CD4-positive, alpha-beta T cell treated with Interferon alpha-2 for 1 hour (primary cell): ENCODE measurements at places on chromosomes 5 and 9.

DNA sequence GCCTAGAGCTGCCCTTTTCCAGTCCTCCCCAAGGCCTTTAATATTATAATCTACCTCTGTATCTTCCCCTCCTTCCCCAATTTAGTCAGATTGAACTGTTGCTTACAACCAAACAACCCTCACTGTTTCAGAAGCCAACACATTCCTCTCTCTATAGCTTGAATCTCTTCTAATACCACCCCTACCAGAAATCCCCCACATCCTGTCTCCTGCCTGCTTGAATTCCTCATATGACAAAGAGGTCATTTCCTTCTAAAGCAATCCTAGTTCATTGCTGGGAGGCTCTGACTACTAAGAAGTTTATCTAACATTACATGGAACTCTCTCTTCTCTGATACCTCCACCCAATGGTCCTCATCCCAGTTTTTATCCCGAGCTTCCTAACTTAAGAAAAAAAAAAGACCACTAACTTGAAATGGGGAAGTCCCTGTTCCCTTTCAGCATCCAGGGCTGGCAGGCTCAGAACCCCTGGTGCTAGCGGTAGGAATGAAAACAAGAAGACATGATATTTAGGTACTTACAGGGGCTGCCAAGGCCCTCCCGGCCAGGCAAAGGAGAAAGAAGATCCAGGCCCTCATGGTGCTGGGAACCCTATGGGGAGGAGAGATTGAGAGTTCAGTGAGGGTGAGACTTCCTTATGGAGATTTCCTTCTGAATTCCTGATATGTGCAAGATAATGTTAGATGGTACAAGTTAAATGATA is 11.0 kb downstream of the SPARC start:
- DNase-seq, result no peak

DNA sequence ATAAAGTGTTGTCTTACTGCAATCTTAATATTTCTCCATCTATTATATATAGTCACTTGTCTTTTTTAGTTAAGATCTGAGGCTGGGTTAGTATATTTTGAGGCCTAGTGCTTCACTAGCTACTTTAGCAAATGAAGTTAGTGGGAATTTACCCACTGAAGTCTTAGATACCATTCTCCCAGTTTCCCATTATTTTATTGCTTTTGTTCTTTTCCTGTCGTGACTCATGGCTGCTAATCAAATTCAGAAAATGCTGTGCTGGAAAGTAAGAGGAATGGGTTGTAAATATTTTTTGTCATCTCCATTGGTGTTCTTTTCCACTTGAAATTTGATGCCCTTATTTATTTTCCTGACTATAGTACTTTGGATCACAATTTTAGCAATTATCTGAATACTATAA is 14.2 kb downstream of the TCERG1 start:
- no peak for DNase-seq

DNA sequence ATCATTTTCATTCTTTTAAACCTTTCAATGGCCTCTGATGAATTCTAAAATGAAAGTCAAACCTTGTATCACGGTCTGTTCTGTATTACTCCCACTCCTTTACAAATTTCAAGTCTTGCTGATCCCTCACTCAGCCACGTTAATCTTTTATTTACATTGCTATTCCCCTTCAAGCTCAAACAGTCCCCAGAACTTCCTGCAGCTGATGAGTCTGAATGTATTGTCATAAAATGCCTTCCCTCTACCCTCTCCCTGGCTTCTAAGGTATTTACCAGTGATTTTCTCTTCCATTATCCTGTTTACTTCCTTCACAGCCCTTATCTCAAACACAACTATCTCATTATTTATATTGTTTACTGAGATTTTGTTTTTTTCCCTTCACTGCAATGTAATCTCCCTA is 562.3 kb upstream of the C9orf72 start:
- no peak for DNase-seq

- no peak for DNase-seq
These were observed 299.2 kb downstream of the SPOCK1 start for GRCh38 chr5:137199966-137200365.

- DNase-seq, result peak; percentile 18
These were observed 12.2 kb downstream of the TNIP1 start for GRCh38 chr5:151068433-151069197.

GRCh38 chr9:117596678-117597077 is 107.5 kb upstream of the TLR4 start:
- DNase-seq, result no peak

DNA sequence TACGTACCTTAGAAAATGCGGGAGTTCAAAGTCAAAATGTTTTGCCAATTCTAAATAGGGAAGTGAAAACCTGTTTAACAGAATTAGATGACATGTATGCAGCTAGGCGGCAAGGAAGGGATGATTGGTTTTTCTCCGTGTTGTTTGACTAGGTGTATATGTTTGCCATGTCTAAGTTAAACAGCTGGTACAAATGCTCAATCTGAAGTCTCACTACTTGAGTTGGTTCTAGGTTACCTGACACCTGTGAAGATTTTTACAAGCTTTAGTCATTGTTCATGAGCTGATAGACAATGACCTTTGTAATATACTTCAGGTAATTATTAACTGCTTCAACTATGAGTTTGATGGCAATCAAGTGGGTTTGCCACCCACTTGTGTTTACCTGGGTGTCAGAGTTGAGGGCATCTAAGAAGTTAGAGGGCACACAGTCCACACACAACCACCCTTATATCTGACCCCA is 74.3 kb downstream of the SLC44A1 start:
- DNase-seq, result no peak

DNA sequence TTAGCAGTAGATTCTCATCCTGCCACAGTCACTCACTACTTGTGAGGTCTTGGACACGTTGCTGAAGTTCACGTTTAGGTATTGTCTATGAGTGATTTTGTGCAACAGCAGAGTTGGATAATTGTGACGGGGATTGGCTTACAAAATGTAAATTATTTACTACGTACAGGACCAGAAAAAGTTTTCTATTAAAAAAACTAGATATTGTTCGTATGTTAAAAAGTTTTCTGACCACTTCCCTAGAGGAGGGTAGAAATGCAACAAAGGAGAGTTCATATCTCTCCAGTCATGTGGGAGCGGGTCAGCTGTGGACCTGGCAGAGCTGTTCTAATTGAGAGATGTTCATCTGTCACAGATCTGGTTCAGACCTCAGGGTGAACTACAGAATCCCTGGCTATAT is 976.1 kb upstream of the NUDT12 start:
- no peak for DNase-seq

DNA sequence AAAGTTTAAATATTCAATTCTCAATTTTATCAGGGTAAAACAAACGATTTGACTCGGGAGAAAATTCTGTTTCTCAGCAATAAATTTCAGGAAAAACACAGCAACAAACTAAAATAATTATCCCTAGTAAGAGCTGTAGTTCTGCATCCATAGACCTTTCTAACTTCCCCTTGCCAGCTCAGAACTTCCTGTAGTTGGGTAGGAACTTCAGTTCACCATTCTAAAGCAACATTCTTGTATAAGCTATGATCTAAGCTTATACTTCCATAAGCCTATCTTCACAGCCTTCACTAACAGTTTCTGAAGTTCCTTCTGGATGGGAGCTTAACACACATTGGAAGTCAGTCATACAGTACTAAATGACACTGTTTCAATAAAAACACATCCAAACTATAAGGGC is 96.6 kb downstream of the UBAP2 start:
- no peak for DNase-seq

GRCh38 chr9:6598249-6598725 is 47.2 kb downstream of the GLDC start:
- DNase-seq, result no peak

DNA sequence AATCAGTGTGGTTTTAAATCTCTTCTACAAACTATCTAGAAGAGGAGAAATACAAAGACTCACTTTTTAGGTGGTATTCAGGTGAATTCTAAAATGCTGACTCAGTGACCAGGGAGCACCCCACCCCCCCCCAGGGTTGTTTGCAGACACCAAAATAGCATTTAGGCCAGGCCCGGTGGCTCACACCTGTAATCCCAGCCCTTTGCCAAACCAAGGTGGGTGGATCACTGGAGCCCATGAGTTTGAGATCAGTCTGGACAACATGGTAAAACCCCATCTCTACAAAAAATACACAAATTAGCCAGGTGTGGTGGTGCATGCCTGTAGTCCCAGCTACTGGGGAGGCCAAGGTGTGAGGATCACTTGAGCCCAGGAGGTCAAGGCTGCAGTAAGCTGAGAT is 119.0 kb upstream of the LMX1B start:
- no peak for DNase-seq

DNA sequence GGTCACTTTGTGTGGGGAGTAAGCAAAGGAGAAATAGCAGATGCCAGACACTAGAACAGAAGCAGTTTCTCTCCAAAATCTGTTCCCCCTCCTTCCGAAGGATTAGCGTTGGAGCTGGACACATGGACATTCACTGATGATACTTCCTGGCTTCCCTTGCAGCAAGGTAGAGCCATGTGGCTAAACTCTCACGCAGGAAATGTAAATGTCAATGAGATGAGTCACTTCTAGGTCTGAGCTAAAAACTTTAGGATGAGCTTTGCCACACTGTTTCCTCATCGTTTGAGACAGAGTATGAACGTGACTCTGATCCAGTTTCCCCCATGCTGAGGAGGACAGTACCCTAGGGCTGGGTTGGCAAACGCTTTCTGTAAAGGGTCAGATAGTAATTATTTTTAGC is 5.1 kb downstream of the BHMT2 start:
- DNase-seq, result no peak

GRCh38 chr5:1949253-1949652 is 66.5 kb upstream of the IRX4 start:
- no peak for DNase-seq

GRCh38 chr9:112925058-112925641 is 34.5 kb upstream of the SLC46A2 start:
- no peak for DNase-seq

DNA sequence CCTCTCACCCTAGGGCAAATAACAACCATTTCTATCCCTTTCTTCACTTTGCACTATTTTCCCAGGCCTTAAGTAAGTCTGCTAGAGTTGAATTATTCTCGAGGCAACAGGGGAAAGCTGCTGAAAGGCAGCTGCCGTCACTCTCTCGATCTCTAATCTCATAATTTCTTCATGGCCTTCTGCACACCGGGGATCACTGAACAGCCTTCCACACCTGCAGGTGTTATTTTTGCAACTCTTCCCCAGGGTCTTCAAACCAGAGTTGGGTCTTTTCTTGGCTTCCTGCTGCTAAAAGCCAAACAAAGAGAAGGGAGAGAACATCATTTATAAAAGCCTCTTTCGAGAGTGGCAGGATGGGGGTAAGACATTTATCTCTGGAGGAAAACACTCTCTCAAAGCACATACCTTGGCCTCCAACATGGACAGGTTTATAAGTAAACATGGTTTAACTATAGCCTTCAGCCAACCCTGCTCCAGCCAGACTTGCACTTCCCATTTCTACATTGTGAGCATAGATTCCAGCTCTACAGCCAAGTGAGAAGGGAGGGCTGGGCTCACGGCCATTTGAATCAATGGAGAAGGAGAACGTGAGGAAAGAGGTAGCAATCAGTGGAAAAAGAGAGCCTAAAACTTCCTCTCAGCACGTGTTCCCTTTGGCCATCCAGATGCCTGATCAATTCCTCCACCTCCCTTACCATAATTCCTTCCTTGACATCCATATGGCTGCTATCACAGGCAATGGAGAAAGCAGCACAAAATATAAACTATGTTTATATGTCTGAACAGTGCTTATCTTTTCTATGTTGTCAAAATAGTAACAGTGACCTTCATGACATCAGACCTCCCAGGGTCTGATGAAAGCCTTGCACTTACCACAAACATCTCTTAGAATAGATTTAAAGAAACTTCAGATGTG is 464.9 kb downstream of the TLE1 start:
- no peak for DNase-seq

- DNase-seq, result no peak
These were observed 33.0 kb upstream of the CEP120 start for GRCh38 chr5:123456242-123456641.

GRCh38 chr9:75229605-75230332 is 141.5 kb downstream of the OSTF1 start:
- DNase-seq, result no peak

- no peak for DNase-seq
These were observed 74.5 kb downstream of the APTX start for GRCh38 chr9:32926911-32927310.

- DNase-seq, result no peak
These were observed 8.7 kb downstream of the UBQLN1 start for GRCh38 chr9:83698976-83699585.

- no peak for DNase-seq
These were observed 74.1 kb downstream of the TEK start for GRCh38 chr9:27183131-27183530.
